Subcutaneous adipose tissue (tissue), 4 donors: ENCODE measurements at places on chromosomes 4 and X. TPM values are rescaled to one million over a fixed set of nuclear protein-coding genes. Genes with fewer than 3 reads are reported as not detected.

MOSPD2 gene
- 35.1 TPM for total RNA-seq

PCSK1N gene
- not detected for total RNA-seq

ADGRG4 gene
- 0.17 TPM for total RNA-seq

PDLIM3 gene
- total RNA-seq, result 8.3 TPM

MAGEA9B gene
- not detected for total RNA-seq

ANKRD50 gene
- 17.4 TPM for total RNA-seq

NPY2R gene
- total RNA-seq, result not detected

HSFX2 gene
- not detected for total RNA-seq

UGDH gene
- total RNA-seq, result 122 TPM

S100P gene
- total RNA-seq, result not detected
